Fibroblast of the aortic adventitia (primary cell): ENCODE measurements at places on chromosomes 16 and 17. TPM values are rescaled to one million over a fixed set of nuclear protein-coding genes. Genes with fewer than 3 reads are reported as not detected.

Gene MYH8
- total RNA-seq, result not detected in 2 replicates

Gene PRAC2
- total RNA-seq, result not detected in 2 replicates

Gene CCL16
- total RNA-seq, result not detected in 2 replicates

DNA sequence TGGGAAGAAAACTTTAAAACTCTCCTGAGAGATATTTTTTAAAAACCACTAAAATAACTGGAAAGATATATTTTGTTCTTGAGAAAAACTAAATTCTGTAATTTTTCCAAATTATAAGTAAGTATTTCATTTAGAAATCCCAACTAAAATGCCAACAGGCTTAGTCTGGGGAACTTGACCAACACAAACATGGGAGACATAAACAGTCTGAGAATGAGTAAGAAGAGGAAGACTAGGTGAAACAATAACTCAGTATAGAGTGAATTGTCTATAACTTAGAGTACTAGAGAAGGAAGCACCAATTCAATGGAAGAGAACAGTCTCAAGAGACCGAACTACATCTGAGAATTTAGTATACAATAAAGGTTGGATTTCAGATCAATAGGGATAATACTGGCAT is 2.9 kb downstream of the CMTM1 start:
- peak; percentile 76 for DNase-seq

DNA sequence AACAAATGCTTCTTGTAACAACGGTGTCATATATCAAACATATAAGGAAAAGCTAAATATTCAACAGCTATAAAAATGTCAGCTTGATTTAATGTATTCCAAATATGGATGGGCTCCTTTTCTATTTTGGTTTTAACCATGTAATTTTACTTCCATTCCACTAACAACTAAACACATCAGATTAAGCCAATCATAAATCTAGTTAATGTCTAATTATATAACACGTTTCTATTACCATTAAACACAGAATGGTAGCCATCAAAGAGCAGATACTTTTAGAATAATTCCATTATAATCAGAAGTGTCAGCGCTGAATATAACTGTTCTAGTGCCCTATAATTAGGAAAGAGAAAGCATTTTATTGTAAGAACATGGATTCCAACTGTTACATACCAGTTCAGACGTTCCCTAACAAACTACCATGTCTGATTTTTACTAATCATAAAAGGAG is 10.0 kb downstream of the CMC2 start:
- DNase-seq, result no peak

- no peak for DNase-seq
Observed at GRCh38 chr17:77479372-77480198, 338.8 kb downstream of the SEC14L1 start.

DNA sequence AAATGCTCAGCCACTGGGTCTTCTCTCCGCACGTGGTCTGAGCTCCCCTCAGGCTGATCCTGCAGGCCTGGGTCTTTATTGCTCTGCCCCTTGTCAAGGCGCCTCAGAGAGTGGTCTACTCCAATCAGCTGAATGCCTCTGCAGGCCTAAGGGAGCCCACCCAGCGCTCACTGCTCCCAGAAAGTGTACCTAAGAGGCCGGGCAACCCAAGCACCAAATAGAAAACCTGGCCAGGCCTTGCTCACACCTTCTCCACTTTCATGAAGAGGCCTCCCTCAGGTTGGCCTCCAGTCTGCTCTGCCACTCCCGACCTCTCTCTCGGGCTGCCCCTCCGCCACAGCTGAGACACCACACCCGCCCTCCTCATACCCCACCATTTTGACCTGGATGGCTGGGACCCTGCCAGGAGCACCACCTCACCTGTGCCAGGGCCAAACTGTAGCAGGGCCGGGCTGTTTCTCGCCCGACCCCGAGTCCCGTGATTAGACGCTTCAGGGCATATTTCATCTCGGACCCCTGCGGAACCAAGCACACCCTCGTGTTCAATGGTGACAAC is 665 bp downstream of the MYBBP1A start:
- no peak for DNase-seq
